A172 (cell line): ENCODE measurements at places on chromosomes 1 and 21.
A peak's percentile ranks its signal among the peaks of the same experiment; 100 is the strongest.

GRCh38 chr21:32519945-32520874 lies 65.1 kb downstream of the TCP10L start:
- DNase-seq = no peak

GRCh38 chr1:47587891-47588582 lies 150.2 kb downstream of the FOXD2 start:
- DNase-seq = peak; percentile 64

DNA sequence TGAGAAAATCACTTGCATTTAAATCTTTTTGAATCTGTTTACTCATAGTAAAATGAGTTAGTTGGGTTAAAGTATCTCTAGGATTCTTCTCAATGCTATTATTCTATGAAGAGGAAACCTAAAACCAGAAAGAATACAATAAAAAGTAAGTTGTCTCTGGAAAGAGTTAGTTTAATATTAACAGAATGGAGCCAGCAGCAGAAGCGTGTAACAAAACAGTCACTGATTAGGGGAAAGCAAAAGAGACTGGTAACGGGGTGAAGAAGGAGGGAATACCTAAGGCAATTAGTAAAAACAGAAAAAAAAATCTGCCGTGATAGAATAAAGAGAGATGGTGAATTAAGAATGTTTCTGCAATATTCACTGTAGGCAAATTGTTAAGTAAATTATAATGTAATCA lies 60.0 kb downstream of the NRDC start:
- DNase-seq = no peak

- DNase-seq = no peak
These were observed 216.2 kb downstream of the SEC16B start for GRCh38 chr1:177753655-177754054.

- DNase-seq = no peak
These were observed 7.8 kb downstream of the HSPA6 start for GRCh38 chr1:161531986-161532643.

DNA sequence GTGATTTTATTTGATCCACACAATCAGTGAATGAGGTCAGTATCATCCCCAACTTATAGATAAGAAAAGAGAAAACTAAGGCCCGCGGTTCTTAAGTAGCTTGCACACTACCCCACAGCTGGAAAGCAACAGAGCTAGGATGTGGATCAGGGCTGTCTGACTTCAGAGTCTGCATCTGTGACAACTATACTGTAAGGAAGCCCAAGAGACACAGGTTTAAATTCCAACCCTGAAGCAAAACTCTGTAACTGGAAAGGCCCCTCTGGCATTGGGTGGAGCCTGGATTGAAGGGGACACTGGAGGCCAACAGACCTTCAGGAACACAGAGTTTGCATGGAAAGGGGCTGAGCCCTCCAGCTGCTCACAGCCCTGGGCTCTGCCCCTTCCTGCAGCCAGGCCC lies 40.2 kb downstream of the LGR6 start:
- no peak for DNase-seq

- DNase-seq = no peak
These were observed 1.4 kb downstream of the CLCC1 start for GRCh38 chr1:108961752-108962486.

DNA sequence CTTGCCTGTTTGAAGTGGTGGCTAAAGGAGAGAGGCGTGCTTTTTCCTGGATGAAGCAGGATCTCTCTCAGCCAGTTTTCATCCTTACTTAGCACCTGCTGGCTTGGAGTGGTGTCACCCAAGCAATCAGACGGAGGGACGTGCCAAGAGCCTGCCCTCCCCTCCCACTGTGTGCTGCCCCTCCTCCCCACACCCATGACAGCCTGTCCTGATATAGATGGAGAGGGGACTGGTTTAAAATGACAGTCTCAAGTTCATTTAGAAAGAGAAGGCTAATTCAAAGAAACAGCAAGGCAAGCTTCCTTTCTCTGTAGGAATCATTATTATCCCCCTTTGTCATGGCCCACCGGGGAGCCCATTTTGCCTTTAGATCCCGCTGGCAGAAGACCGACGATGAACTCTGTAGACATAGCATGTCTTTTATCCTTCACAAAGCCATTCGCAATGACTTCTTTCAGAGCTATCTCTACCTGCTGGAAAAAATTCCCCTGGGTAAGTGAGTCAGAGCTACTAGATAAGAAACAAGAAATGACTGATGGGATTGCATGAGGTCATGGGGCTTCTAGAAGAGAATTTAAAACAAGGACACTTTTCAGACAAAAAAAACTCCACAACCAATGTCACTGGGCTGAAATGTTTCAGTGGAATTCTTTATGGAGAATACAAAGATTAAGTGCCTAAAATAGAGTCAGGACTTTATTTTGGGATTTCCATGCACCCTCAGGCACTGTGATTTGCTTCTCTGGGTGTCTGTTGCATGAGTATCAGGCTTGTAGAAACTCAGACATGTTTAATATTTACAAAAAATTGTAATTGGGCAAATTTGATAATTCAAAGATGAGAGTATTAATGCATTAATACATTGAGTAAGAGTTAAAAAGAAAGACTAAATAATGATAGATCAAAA lies at the start of gene NTMT2:
Gene NTMT2, plus strand, starts transcription at position 190 of the 907 bp plus-strand sequence. Its CDS starts 149 bp downstream, at position 339.
- peak; percentile 91 for DNase-seq

DNA sequence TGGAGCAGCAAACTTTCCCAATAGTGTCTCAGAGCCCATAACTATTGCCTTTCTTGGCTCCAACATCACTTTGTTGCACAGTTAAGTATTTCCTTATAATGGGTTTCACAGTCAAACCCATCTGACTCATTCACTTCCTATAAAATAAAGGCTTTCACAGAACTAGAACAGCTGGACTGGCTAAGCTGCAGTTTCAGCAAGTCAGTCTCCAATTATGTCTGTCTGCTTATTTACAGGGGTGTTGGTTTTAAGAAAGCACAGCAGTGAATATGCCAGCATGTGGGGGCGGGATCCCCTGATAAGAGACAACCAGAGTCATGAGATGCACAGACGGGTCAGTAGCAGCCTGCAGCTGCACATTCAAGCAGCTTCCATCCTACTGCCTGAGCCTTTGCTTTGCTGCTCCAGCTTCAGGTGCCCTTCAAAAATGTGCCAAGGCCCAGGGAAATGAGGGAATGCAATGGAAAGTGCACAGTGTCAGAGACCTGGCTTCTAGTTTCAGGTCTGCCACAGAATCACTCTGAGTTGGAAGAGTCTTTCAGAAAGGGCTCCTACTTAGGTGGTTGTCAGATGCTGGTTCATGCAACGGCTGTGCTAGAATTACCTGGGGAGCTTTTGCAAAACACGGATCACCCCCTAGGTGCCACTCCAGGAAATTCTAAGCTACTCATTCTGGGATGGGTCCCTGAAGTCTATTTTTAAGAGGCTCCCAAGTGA lies 24.8 kb downstream of the RNF19B start:
- DNase-seq = peak; percentile 72

- DNase-seq = no peak
These were observed 48.8 kb downstream of the RNF220 start for GRCh38 chr1:44453798-44454349.

- no peak for DNase-seq
These were observed 21.7 kb downstream of the UBE4B start for GRCh38 chr1:10054465-10054864.

GRCh38 chr1:159188375-159188788 lies 16.3 kb upstream of the ACKR1 start:
- peak; percentile 21 for DNase-seq

GRCh38 chr1:203031467-203031866 lies 5.2 kb downstream of the PPFIA4 start:
- no peak for DNase-seq

GRCh38 chr1:204523605-204524215 lies 7.5 kb downstream of the MDM4 start:
- peak; percentile 38 for DNase-seq

- DNase-seq = no peak
These were observed at the start of gene ESRRG for GRCh38 chr1:216723274-216723780. ESRRG (minus strand) TSS chr1:216723429; CDS start chr1:216723299, 130 bp downstream.

DNA sequence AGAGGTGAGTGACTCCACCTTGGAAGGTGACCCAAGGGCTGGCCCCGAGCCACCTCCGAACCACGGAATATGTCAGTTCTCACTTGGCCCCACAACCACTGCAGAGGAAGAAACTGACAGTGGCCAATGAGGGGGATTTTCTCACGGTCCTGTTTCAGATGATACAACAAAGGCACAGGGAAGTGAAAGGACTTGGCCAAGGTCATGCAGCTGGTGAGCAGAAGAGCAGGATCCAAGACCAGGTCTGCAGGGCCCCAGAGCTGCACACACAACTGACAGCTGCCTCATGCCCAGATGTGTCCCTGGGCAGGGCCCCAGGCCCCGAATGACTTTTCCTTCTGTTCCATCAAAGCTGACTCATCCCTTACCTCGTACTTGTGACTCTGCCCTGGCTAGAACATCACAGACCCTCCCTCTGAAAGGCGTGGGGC lies 25.8 kb upstream of the EVA1B start:
- DNase-seq = peak; percentile 68

GRCh38 chr1:218837051-218837450 lies 336.6 kb upstream of the LYPLAL1 start:
- no peak for DNase-seq

GRCh38 chr1:23995431-23995837 lies 15.3 kb upstream of the SRSF10 start:
- no peak for DNase-seq

DNA sequence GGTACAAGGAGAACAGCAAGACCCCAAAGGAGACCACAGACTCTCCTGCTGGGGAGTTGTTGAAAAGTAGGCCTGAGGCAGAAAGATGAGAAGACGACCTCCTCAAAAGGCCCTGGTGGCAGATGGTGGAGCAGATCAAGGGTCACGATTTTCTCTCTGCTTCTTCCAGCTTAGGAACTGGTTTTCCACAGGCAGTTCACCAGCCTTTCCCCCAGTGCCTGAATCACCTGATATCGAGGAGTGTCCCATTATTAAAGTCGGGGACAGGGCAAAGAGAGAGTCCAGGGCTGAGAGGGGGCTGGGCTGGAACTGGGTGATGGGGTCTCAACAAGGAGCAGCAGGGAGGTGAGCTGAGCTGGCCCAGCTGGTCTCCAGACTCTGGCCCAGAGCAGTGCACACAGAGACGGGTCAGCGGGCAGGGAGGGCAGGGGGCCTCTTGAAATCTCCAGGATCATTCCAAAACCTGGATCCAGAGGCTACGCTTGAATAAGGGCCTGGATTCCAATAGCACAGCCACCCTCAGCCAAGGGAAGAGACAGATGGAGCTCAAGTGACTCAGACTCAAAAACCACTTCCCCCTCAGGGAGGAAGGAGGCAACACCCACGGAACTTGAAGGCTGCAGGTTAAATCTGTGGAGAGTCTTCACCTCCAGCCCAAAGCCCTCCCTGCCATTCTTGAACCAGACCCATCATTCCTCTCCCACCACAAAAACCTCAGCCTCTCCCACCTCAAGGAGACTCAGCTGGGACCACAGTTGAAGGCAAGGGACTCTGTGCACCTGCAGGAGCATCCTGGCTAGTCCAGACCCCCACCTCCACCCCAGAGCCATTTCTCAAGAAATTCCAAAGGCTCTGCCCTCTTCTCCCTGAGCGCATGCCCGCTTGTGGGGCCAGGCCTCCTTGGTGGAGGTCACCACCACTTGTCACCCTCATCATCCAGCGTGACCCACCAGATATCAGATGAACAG lies at the start of gene S100A5:
Gene S100A5, minus strand, starts transcription at position 541 of the 968 bp plus-strand sequence. CDS start 743 bp downstream, outside the sequence.
- DNase-seq = peak; percentile 97

GRCh38 chr21:43367296-43367695 lies 59.6 kb downstream of the SIK1 start:
- no peak for DNase-seq

- no peak for DNase-seq
These were observed 40.3 kb downstream of the FHAD1 start for GRCh38 chr1:15287035-15287979.

- peak; percentile 85 for DNase-seq
These were observed 27.5 kb upstream of the SLC44A3 start for GRCh38 chr1:94792473-94793295.

DNA sequence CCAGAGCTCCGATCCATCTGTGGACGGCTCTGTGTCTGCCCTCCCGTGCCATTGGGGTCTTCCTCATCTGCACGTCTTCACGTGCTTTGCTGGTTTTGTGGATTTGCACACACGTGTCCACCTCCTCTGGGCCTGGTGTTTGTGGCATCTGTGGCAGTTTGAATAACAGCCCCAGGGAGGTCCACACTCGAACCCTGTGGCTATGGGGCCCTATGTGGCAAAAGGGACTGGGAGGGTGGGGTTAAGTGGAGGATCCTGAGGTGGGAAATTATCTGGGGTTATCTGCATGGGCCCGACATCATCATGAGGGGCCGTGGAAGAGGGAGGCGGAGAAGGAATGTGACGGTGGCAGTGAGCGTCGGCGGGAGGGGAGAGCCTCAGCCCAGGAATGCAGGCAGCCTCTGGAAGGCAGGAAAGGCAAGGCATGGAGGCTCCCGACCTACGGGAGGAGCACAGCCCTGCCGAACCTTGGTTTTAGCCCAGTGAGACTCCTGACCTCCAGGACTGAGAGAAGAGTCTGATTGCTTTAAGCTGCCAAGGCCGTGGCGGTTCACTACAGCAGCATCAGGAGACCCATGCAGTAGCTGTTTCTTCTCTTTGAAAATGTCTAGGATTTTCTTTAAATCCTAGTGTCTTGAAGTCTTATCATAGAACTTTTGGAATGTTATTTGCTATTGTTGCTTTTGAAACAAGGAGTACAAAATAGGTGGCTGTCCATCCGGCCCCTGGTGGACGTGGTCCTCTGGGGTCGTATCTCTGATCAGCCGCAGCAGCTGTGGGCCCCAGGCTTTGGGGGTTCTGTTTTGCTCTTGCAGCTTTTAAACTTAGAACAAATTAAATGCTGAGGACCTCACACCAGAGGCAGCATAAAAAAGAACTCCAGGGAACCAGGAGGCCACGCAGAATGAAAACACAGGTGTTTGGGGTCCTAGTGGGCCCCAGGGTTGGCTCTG lies 40.0 kb upstream of the LRRC3 start:
- DNase-seq = no peak

DNA sequence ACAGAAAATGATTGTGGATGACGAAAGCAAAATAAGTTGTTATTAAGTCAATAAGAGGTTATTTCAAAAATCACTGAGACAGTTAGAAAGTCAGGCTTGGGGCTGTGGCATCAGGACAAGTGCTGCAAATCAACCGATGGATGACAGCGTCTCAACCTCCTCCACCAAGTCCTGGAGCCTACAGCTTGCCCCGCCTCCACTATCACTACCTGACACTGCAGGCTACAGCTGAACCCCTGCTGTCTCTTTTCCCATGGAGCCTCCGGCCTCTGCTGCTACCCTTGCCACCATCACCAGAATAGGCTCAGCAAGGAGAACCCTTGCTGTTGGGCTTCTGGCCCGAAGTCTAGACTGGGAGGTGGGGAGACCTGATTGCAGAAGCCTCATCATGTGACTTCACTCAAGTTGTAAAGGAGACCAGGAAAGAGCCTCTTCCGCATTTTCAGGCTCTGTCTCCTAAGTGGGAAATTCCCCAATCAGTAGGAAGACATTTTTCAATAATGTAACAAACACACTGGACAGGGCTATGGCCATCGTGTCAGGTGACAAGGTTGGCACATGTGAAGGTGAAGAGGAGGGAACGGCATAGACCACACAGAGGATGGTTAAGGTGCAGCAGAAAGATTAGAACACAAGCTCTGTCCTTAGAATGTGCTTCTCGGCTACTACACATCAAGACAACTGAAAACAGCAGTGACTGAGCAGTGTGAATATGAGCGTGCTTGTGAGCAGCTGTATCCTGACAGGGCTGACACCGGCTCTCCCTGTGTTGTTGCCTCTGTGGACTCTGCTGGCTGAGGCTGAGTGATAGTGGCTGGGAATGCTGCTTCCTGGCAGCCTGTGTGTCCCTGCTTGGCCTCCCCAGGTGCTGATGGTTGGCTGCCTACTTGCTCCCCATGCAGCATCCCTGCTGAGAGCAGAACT lies 660.7 kb downstream of the PTPRU start:
- no peak for DNase-seq
